Activated CD4-positive, alpha-beta memory T cell treated with anti-CD3 and anti-CD28 coated beads for 36 hours (primary cell): ENCODE measurements at places on chromosomes 4 and X. TPM values are rescaled to one million over a fixed set of nuclear protein-coding genes. Genes with fewer than 3 reads are reported as not detected.
A peak's percentile ranks its signal among the peaks of the same experiment; 100 is the strongest.

- H3K27me3 ChIP-seq: no peaks in the 10 kb centered on the region
- peak; percentile 64 for DNase-seq
- H3K27ac ChIP-seq: peak overlapping the region; percentile 75
- H3K4me1 ChIP-seq: peaks cover 18% of the 10 kb centered on the region
- peaks cover 15% of the 10 kb centered on the region for H3K36me3 ChIP-seq
These were observed 409 bp downstream of the UGDH start for GRCh38 chr4:39526765-39527295.

- no peaks in the 10 kb centered on the region for H3K4me1 ChIP-seq
- H3K36me3 ChIP-seq: no peaks in the 10 kb centered on the region
These were observed 95.4 kb upstream of the FRG1 start for GRCh38 chr4:189845145-189845846.

DNA sequence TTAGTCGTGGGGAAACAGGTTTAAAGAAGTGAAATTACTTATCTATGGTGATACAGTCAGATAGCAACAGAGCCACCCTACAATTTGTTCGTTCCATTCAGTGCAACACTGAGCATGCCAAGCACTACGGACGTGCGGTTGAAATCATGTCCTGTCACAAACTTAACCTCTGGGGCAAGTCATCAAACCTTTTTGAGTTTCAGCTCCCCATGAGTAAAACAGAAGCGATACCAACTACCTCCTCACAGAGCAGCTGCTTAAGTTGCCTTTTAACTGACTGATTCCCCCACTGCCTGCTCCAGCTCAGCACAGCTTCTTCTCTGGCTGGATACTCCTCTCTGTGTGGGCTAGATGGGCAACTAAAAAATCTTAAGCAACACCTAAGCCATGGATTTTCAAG lies 36.0 kb downstream of the LHFPL1 start:
- H3K27ac ChIP-seq: peak overlapping the region; percentile 38
- H3K27me3 ChIP-seq: no peaks in the 10 kb centered on the region
- peaks cover 24% of the 10 kb centered on the region for H3K4me1 ChIP-seq
- H3K36me3 ChIP-seq: no peaks in the 10 kb centered on the region
- peak; percentile 24 for DNase-seq

RAB33A gene
- 29.6 TPM for total RNA-seq

FAM114A1 gene
- total RNA-seq: 0.50 TPM

- peaks cover 19% of the 10 kb centered on the region for H3K4me1 ChIP-seq
- no peak overlapping the region for H3K4me3 ChIP-seq
- no peak overlapping the region for H3K27ac ChIP-seq
- DNase-seq: no peak
These were observed 654 bp downstream of the ATOH1 start for GRCh38 chr4:93828995-93829819.

DNA sequence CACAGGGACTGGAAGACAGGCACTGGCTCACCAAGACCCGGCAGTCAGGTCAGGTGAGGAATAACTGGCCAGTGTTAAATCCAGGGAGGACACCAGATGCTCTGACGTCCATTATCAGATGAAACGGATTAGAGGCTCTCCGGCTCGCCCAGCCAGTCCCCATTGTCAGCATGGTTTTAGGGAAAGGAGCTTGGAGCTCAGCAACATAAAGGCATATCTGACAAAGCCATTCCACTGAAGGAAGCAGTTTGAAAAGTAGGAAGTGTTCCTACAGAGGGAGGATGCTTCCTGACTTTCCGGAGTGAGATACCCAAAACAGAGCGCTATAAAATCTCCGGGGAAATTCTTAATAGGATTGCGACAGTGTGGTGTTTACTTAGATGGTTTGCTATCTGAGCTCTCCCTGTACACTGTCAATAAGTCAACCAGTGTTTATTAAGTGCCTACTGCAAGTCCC lies 14.8 kb downstream of the NDNF start:
- H3K4me1 ChIP-seq: peaks cover 3% of the 10 kb centered on the region
- H3K27me3 ChIP-seq: peaks cover 30% of the 10 kb centered on the region
- no peak overlapping the region for H3K27ac ChIP-seq
- no peaks in the 10 kb centered on the region for H3K36me3 ChIP-seq
- no peak overlapping the region for H3K4me3 ChIP-seq
- no peak for DNase-seq

- H3K27me3 ChIP-seq: no peaks in the 10 kb centered on the region
- no peak for DNase-seq
- peak overlapping the region; percentile 63 for H3K27ac ChIP-seq
- peak overlapping the region; percentile 6 for H3K4me3 ChIP-seq
- H3K4me1 ChIP-seq: peaks cover 44% of the 10 kb centered on the region
These were observed 4.6 kb downstream of the RAB33A start for GRCh38 chrX:130176354-130176776.

DNA sequence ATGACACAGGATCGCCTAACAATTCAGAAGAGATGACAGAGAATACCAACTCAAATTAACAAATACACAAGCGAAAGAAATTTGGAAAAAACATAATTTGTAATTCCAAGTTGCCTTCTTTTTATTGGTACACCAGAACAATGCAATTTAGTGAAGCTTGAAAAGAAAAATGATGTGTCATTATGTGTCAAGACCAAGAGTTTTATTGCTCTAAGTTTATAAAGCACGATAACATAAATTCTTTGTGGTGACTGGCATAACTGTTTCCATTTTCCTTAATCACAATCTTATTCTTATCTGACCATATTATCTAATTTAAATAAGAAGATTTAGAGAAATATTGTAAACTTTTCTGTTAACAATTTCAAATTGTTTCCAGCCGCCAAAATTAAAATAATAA lies 273.2 kb upstream of the TECRL start:
- no peak for DNase-seq
- no peaks in the 10 kb centered on the region for H3K4me1 ChIP-seq
- no peaks in the 10 kb centered on the region for H3K36me3 ChIP-seq
- no peak overlapping the region for H3K4me3 ChIP-seq
- no peaks in the 10 kb centered on the region for H3K27me3 ChIP-seq

GRCh38 chr4:16411501-16412085 lies 185.3 kb upstream of the TAPT1 start:
- H3K27me3 ChIP-seq: no peaks in the 10 kb centered on the region
- H3K4me1 ChIP-seq: no peaks in the 10 kb centered on the region

GRCh38 chr4:123623611-123624010 lies 227.0 kb downstream of the SPRY1 start:
- no peaks in the 10 kb centered on the region for H3K27me3 ChIP-seq
- H3K36me3 ChIP-seq: no peaks in the 10 kb centered on the region
- no peak overlapping the region for H3K27ac ChIP-seq

DNA sequence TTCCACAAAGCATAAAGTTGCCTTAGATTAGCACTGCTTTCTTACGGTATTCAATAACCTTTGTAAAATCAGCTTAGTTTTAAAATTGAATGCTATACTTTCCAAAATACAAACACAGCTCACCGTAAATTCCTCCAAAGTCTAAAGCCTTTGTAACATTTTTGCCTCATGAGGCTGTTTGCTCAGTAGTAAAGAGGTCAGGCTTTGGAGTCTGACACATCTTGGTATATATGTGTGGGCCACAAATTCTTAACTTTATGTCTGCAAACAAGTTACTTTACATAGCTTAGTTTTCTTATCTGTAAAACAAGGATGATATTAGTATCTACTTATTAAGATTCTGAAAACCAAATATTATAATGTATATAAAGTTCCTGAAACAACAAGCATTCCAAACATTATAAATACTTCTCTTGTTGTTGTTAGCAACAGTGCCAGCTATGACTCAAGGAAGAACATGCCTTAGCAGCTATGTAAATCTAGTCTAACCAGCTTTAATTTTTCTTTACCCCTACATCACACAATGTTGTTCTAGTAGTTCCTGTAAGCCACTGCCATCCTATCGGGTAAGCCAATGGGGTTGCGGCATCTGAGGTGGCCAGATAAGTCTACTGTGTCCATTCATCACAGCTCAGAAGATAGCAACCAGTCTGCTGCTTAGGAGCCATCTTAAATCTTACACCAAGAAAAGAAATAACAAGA lies 709.0 kb downstream of the KLHL13 start:
- no peak overlapping the region for H3K4me3 ChIP-seq
- H3K36me3 ChIP-seq: no peaks in the 10 kb centered on the region
- H3K27me3 ChIP-seq: no peaks in the 10 kb centered on the region
- H3K27ac ChIP-seq: no peak overlapping the region

ING2 gene
- total RNA-seq: 15.3 TPM

DNA sequence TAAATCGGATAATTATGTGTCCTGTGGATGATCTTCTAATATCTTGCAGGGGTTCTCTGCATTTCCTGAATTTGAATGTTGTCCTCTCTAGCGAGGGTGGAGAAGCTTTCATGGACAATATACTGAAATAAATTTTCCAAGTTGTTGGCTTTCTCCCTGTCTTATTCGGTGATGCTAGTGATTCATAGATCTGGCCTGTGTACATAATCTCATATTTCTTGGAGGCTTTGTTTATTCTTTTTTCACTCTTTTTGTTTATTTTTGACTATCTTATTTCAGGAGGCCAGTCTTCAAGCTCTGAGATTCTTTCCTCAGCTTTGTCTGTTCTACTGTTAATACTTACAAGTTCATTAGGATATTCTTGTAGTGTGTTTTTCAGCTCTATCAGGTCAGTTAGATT lies 20.7 kb upstream of the CLGN start:
- no peak overlapping the region for H3K27ac ChIP-seq
- no peaks in the 10 kb centered on the region for H3K4me1 ChIP-seq
- no peak overlapping the region for H3K4me3 ChIP-seq
- no peak for DNase-seq
- H3K36me3 ChIP-seq: no peaks in the 10 kb centered on the region

DNA sequence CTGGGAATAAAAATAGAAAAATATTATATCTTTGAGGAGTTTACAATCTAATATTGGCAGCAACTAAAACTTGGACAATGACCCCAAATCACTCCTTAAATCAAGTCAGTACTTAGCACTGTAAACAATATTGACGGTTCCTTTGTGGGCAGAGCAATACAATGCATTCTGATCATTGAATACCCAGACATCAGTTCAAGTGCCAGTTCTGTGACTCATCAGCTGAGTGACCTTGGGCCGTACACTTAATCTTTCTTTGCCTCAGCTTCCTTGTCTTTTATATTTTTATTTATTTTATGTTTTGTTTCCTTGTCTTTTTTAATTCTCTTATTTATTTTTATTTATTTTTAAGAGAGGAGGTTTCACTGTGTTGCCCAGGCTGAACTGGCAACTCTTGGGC lies 112.2 kb upstream of the ANXA3 start:
- H3K27me3 ChIP-seq: no peaks in the 10 kb centered on the region
- H3K36me3 ChIP-seq: no peaks in the 10 kb centered on the region
- DNase-seq: no peak
- no peak overlapping the region for H3K27ac ChIP-seq

- no peak overlapping the region for H3K4me3 ChIP-seq
- no peak for DNase-seq
- H3K27me3 ChIP-seq: no peaks in the 10 kb centered on the region
- H3K4me1 ChIP-seq: no peaks in the 10 kb centered on the region
These were observed 12.4 kb downstream of the FSTL5 start for GRCh38 chr4:162151386-162151785.

PAGE2B gene
- 1.2 TPM for total RNA-seq

- H3K36me3 ChIP-seq: no peaks in the 10 kb centered on the region
- H3K4me1 ChIP-seq: no peaks in the 10 kb centered on the region
- H3K4me3 ChIP-seq: no peak overlapping the region
- H3K27ac ChIP-seq: no peak overlapping the region
- DNase-seq: no peak
These were observed 215.5 kb downstream of the TLL1 start for GRCh38 chr4:166088576-166088975.

DNA sequence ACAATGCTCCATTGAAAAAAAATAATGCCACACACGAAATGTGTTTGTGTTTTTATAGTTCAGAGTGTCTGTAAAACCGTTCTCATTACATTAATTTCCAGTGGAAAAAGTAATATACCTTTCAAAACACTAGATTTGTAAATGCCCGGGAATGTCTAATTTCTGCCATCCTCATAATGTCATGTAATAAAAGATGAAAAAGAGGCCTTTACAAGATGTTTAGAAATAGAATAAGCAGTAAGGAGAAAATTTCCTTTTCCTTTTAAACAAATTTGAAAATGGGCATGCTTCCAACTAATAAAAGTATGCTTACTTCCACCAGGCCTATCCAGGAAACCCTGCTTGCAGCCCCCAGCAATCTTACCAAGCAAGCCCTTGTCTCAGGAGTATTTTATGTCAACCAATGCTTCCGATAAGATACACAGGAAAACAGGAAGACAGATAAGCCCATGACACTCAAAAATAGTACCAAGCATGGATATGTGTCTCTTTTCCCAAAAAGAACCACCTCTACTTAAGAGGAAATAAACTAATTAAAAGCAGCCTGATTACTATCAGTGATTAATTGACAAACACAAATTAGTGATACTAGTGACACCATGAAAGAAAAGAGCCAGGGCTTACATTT lies 894.7 kb upstream of the INTU start:
- no peak for DNase-seq
- no peaks in the 10 kb centered on the region for H3K27me3 ChIP-seq
- H3K4me3 ChIP-seq: no peak overlapping the region

GRCh38 chr4:68348577-68348976 lies 1.3 kb downstream of the YTHDC1 start:
- H3K4me1 ChIP-seq: peaks cover 44% of the 10 kb centered on the region
- peaks cover 17% of the 10 kb centered on the region for H3K36me3 ChIP-seq
- H3K27me3 ChIP-seq: no peaks in the 10 kb centered on the region
- H3K4me3 ChIP-seq: peak overlapping the region; percentile 97
- no peak for DNase-seq

MAP9 gene
- total RNA-seq: 8.3 TPM
